ENCODE measurements at places on chromosomes 1 and 21.

- DNase-seq: no peak
Measured at GRCh38 chr1:18155881-18156385, 48.3 kb downstream of the IGSF21 start.

DNA sequence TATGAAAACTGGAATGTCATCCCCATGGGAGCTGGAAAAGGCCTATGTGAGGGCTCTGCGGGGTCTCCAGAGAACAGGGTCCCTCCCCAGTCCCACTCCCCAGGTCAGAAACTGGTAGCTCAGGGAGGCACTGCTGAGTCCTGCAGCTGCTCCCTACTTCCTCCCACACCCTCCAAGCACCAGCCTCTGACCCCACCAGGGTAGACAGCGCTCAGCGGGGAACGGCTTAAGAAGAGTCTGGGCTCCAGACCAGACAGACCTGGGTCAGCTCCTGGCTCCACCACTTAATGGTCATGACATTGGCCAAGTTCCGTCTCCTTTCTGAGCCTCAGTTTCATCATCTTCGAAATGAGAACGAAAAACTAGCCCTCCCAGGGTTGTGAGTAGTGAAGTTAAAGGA lies 7.2 kb downstream of the LRP8 start:
- DNase-seq: no peak

- DNase-seq: no peak
Measured at GRCh38 chr1:1187938-1188337, 14.3 kb downstream of the TTLL10 start.

GRCh38 chr21:40140675-40141074 lies 273.4 kb downstream of the PCP4 start:
- DNase-seq: no peak

GRCh38 chr1:51671527-51672325 lies 54.8 kb downstream of the OSBPL9 start:
- no peak for DNase-seq

GRCh38 chr1:36455386-36455785 lies 5.1 kb upstream of the OSCP1 start:
- no peak for DNase-seq

- DNase-seq: no peak
Measured at GRCh38 chr21:46068516-46069079, 29.3 kb upstream of the COL6A2 start.

GRCh38 chr1:163896001-163896400 lies 574.2 kb downstream of the NUF2 start:
- no peak for DNase-seq

- DNase-seq: no peak
Measured at GRCh38 chr1:160217481-160218051, 12.4 kb downstream of the PEA15 start.

DNA sequence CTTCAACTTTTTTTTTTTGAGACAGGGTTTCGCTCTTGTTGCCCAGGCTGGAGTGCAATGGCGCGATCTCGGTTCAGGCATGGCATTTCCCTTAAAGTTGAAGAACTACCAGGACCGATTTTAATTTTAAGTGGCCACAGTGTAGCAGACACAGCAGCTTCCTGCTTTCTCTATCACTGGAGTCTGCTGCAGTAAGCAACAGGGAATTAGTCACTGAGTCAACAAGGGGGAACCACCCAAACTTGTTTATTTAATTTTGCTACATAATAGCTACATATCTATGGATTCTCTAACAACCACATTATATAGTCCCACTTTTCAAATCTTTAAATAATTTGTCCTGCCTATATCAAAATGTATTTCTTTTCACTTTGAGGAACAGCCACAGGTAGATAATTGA lies 12.5 kb upstream of the TNNI3K start:
- DNase-seq: no peak

DNA sequence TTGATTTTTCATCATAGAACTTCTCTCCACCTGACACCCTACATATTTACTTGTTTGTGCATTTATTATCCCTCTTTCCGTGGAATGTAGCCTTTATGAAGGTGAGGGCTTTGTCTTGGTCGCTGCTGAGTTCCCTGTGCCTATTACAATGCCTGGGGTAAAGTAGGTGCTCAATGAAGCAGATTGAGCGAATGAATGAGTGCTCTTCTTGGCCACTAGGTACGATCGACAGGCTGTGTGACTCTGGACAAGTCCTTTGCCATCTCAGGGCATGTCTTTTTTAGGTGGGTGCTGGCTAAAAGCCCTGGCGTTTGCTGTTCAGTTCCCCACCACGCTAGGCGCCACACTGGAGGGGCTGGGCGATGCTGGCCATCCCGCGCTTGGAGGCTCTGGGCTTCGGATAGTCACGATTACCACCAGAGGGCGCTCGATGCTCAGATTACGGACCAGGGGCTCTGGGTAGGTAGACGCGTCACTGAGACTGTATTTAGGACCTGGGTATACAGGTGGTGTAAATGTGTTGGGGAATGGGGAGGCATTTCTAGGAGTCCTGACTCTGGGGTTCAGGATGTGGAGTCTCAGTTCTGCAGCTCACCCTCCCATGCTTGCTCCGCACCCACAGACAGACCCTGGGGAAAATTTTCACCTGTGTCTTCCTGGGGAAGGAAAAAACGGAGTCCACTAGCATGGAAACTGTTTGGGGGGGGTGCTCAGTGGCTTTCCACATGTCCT lies 71.0 kb upstream of the CSF3R start:
- DNase-seq: peak; percentile 85

GRCh38 chr1:206734499-206735142 lies 36.0 kb upstream of the IL19 start:
- DNase-seq: peak; percentile 75

- peak; percentile 7 for DNase-seq
Measured at GRCh38 chr1:24108334-24109165, 3.4 kb downstream of the MYOM3 start.

DNA sequence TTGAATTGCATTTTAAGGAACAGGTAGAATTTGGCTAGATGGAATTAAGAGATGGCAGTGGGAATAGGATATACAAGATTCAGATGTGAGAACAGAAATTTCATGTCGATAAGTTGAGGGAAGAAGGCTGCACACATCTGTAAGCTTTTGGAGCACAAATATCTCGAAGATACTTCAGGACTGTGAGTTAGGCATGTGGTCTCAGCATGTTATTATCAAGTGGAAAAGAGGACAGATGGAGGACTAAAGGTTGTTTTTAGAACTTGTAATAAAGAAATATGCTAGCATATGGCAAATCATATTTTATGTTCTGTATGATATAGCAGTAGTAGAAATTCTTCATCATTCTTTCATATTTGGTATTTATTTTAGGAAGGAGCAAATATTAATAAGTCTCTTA lies 61.5 kb downstream of the KIF1B start:
- DNase-seq: no peak

DNA sequence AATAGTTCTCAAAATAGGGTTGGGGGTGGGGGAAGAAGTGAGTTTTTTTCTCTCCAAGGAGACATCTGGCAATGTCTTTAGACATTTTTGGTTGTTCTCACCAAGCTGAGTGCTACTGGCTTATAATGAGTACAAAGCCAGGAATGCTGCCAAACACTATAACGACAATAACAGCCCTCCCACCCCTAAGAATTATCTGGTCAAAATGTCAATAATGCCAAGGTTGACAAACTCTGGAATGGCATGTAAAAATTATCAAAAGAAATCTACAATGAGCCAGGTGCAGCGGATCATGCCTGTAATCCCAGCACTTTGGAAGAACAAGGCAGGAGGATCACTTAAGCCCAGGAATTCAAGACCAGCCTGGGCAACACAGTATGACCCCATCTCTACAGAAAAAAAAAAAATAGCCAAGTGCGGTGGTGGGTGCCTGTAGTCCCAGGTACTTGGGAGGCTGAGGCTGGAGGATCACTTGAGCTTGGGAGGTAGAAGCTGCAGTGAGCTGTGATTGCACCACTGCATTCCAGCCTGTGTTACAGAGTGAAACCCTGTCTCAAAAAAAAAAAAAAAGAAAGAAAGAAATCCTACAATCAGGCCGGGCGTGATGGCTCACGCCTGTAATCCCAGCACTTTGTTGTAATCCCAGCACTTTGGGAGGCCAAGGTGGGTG lies 2.5 kb downstream of the ATP5PF start:
- DNase-seq: no peak

GRCh38 chr1:150842964-150843363 lies 33.4 kb downstream of the ARNT start:
- DNase-seq: no peak

DNA sequence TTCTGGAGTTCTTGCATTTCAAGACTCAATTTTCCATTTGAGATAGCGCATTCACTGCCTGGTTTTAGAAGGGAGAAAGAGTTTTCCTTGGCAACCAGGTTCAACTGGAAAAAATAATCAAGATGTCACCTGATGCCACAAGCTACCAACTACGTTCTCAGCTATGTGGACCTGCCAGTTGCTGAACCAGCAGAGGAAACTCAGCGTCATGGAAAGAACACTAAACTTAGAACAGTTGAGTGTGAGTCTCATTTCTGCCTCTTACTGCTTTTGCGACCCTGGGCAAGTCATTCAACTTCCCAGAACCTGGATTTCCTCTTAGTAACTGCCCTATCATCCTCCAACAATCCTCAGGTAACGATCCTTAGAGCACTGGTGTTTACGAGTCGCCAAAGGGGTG lies 373.0 kb upstream of the ESRRG start:
- DNase-seq: no peak

DNA sequence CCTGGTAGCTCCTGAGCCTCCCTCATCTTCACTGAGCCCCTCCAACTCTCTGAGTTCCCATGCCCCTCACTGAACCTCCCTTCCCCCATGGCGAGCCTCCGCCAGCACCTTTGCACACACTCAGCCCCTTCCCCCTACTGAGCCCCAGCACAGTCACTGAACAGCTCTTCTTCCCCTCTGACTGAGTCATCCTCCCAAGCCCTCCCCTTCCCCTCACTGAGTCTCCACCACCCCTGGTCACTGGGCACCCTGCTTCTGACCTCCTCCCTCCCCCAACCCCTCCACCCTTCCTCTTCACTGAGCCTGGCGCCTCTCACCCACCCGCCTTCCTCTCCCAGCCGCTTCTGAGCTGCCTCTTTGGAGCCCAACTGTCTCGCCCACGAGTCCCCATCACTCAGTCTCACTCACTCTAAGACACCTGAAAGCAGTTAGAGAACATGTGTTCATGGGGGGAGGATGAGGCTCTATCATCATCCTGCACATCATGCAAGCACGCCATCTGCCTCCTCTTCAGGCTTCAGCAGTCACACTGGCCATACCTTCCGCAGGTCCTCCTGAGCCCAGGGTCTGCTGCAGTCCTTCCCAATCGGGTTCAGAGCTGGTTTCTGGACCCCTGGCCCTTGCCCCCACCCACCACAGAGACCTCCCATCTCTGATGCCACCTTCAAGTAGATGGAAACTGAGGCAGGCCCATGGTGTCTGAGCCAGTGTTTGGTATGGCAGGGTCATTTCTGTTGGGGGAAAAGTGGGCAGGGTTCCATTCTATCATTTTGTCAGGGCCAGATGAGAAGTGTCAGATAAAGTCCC lies 2.0 kb upstream of the TRNP1 start:
- DNase-seq: no peak

- no peak for DNase-seq
Measured at GRCh38 chr1:50970509-50970887, 453 bp downstream of the CDKN2C start.

DNA sequence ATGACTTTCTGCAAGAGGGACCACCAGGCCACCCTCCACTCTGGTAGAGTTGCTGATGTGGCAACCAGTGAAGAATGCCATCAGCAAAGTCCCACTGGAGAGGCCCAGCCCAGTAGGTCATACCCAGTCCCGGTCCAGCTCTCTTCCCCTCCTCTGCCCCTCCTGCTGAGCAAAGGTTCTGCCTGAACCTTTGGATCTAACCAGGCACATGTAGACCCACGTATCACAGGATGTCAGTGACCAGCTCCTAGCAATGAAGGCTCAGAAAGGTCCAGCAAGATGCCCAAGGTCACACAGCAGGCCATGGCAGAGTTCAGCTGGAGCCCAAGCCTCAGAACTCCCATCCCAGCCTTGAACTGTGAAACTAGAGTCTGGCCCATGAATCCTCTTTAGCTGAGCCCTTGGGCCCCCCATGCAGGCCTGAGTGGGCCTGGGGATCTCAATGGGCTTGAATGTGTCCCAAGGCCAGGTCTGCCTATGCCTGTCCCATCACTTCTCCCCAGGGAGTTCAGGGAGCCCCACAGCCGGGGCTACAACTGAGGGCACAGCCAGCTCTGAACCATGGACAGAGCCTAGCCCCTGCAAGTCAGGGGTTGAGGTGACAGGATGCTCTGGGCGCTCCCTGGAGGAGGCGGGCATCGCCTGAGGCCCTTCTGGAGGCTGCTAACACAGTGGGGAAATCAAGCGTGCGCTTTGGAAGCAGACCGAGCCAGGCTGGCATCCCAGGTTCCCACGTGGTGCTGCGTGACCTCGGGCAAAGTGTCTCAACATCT lies 21.4 kb upstream of the PADI1 start:
- no peak for DNase-seq

DNA sequence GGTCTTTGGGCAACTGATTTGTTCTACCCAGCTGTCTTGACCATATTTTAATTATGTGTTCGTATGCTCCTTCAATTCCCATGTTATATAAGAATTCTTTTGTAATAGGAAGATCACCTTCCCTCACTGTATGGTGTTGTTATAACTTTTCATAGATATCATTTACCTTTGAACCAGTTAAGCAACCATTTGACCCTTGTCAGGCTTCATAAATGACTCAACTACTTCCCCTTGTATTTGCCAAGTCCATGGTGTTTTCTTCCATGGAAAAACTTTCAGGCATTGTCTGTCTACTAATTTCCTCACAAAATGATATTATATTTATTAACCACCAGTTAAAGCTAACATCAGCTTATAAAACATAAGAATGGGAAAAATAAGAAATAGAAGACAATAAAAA lies 5.1 kb downstream of the BPNT1 start:
- no peak for DNase-seq

DNA sequence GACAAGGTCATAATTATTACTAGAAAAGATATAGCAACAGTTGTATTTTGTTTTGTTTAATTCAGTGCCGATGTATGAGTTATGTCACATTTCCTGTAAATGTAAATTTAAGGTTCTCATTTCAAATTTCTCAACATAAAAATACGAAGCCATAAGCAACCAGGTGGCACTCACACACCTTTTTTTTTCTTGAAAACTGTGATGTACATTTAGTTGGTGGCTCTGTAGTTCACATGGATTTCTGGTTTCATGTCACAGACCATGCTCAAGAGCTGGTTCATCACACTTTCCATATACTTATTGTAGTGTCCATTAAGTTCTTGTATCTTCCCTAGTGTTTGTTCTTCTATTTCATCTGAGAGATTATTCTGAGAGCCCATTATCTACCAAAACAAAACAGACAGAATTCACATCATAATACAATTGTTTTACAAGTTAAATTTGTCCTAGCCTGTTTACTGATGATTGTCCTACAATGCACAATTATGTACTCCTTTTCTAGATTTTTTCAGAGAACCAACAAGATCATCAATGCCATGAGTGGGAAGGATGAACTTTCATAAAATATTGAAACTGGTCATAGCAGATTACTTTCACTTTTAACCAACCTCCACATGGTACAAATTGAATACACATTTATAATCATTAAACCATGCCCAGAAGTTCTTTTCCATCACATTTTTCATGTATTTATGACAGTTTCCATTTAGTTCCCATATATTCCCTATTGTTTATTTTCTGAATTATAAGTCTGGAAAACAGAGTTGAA lies 17.1 kb downstream of the ATP6V1G3 start:
- DNase-seq: peak; percentile 34

GRCh38 chr1:244271004-244271403 lies 180.7 kb downstream of the ADSS2 start:
- DNase-seq: no peak

Measured in activated CD4-positive, alpha-beta T cell treated with anti-CD3 and anti-CD28 coated beads, Interleukin-2, Interleukin-6, amounts not matched to agents 100 ng/mL and 50 ng/mL, durations not matched to agents 16 hours and 8 hours (primary cell).